Adrenal gland (tissue), 19 donors: ENCODE measurements at places on chromosomes 6 and 20. TPM values are rescaled to one million over a fixed set of nuclear protein-coding genes. Genes with fewer than 3 reads are reported as not detected.

Gene SLC2A4RG
- 44.0 TPM for total RNA-seq

- H3K27ac ChIP-seq = no peak overlapping the region
- no peaks in the 10 kb centered on the region for H3K4me1 ChIP-seq
- no peak overlapping the region for H3K4me3 ChIP-seq
- H3K27me3 ChIP-seq = peaks cover 57% of the 10 kb centered on the region
Measured at GRCh38 chr6:1608222-1609040, 1.3 kb upstream of the FOXC1 start.

GRCh38 chr6:13195803-13196202 lies 132.5 kb downstream of the TBC1D7 start:
- H3K4me1 ChIP-seq = no peaks in the 10 kb centered on the region
- no peaks in the 10 kb centered on the region for H3K27me3 ChIP-seq
- no peaks in the 10 kb centered on the region for H3K36me3 ChIP-seq
- H3K27ac ChIP-seq = no peak overlapping the region
- H3K4me3 ChIP-seq = no peak overlapping the region
- no peak for DNase-seq

- no peaks in the 10 kb centered on the region for H3K27me3 ChIP-seq
- peak overlapping the region; percentile 15 for H3K27ac ChIP-seq
- DNase-seq = no peak
- H3K36me3 ChIP-seq = no peaks in the 10 kb centered on the region
- H3K4me1 ChIP-seq = peaks cover 6% of the 10 kb centered on the region
Measured at GRCh38 chr6:34425132-34425497, 754 bp downstream of the RPS10 start.

DNA sequence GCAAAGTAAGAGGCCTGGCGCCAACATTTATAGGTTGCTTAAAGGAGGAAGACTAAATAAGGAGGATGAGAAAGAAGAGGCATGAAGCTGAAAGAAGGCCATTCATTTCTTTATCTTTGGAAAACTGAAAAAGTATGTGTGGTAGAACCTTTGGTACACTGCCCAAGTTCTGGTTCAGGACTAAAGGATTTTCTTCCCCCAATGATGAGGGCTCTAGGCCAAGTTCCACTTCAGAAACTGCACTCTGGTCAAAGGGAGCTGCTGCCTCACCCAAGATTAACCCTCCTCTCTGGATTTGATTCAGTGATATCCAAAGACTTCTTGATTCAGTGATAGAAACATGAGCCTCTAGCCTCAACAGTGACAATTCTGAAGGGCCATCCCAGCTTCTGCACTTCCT lies 5.0 kb upstream of the KPNA5 start:
- H3K27ac ChIP-seq = no peak overlapping the region
- no peaks in the 10 kb centered on the region for H3K36me3 ChIP-seq
- no peak overlapping the region for H3K4me3 ChIP-seq
- DNase-seq = no peak
- H3K4me1 ChIP-seq = no peaks in the 10 kb centered on the region

Gene BANF2
- not detected for total RNA-seq

Gene TULP1
- total RNA-seq = not detected

Gene PKHD1
- 0.09 TPM for total RNA-seq

DNA sequence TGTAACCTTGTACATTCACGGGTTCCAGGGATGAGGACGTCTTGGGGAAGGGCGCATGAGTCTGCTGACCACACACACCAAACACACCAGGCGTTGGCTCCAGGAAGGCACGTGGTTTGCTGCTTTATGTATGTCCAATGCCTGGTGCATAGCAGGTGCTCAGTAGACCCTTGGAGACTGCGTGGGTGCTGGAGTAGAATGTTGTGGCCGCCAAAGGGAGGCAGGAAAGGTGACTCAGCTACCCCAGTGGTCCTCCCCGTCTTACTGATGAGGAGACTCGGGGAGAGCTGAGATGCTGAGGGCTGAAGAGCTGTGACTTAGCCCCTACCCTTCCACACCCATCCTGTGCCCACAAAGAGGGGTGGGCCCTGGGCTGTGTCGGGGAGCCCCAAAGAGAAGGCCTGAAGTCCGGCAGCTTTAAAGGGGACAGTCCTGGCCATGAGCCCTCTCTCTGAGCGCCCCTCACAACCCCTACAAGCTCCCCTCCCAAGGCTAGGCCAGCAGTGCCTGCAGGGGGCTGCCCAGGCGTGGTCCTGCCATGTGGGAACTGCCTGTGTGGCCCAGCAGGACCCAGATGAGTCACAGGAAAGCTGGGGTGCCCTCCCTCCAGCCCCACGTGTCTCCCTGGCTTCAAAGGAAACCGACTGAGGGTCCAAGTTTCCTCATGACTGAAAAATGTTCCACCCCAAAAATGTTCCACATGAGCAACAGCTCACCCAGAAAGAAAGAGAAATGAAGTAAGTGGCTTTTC lies 28.0 kb upstream of the PTGIS start:
- no peaks in the 10 kb centered on the region for H3K36me3 ChIP-seq
- H3K27ac ChIP-seq = no peak overlapping the region
- H3K27me3 ChIP-seq = no peaks in the 10 kb centered on the region
- peaks cover 2% of the 10 kb centered on the region for H3K4me1 ChIP-seq
- H3K4me3 ChIP-seq = no peak overlapping the region

DNA sequence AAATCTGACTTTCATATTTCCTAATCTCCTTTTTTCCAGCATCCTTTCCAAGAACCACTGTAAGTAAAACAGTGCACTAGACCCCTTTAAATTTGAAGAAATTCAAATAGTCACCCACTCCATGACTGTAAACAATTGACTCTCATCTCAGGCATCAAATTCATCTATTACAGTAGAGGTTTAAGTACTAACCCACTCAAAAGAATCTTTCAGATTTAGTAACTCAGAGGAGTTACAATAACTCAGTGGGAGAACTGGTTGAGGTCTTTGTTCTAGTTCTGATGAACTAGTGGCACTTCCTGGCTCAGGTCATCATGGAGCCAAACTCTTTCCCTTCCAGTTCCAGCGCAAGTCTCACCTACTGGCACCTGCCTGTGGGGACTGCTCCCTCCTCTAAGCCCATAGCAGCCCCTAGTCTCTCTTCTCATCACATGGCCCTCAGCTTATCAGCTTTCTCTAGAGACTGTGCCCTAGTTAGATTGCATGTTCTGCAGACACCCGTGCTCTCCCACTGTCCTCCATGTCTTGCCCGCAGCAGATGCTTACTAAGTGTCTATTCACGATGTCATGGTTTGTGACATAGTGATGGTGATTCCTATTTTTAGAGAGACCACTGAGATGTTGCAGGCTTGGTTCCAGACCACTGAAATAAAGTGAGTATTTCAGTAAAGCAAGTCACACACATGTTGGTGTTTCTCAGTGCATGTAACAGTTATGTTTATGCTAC lies 196.2 kb downstream of the TBC1D7 start:
- no peaks in the 10 kb centered on the region for H3K27me3 ChIP-seq
- H3K27ac ChIP-seq = no peak overlapping the region
- no peaks in the 10 kb centered on the region for H3K4me1 ChIP-seq
- H3K4me3 ChIP-seq = no peak overlapping the region
- DNase-seq = no peak
- no peaks in the 10 kb centered on the region for H3K36me3 ChIP-seq

Gene SLC35D3
- not detected for total RNA-seq

DNA sequence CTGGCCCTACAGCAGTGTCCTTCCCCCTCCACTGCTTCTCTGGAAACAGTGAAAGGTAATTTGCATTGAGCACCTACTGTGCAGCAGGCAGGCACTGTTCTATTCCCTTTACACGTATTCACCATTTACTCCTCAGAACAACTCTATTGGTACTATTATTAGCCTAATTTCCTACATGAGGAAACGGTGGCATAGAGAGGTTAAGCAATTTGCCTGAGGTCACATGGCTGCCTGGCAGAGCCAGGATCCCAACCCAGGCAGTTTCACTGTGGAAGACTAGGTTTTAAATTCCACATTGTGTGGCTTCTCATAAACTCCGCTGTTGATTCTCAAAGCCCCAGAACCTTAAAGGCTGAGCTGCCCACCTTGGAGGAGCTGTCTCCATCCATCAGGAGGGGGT lies 72.7 kb downstream of the CLIC5 start:
- no peaks in the 10 kb centered on the region for H3K27me3 ChIP-seq
- no peak overlapping the region for H3K4me3 ChIP-seq
- DNase-seq = no peak

DNA sequence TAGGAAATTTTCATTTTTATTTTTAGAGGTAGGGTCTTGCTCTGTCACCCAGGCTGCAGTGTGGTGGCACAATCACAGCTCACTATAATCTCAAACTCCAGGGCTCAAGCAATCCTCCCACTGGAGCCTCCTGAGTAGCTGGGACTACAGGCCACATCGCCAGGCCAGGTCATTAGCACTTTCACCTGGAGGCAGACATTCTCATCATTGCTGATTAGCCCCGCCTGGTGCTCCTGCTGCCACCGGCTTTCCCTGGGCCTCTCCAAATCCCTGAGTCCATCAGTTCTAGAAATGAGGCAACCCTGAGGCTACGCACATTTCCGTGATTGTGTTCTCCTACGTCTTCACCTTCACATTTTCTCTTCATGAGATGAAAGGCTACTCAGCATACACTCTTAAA lies 607.7 kb upstream of the NRSN1 start:
- no peaks in the 10 kb centered on the region for H3K27me3 ChIP-seq
- no peak overlapping the region for H3K4me3 ChIP-seq
- no peak overlapping the region for H3K27ac ChIP-seq
- no peaks in the 10 kb centered on the region for H3K36me3 ChIP-seq
- H3K4me1 ChIP-seq = no peaks in the 10 kb centered on the region

DNA sequence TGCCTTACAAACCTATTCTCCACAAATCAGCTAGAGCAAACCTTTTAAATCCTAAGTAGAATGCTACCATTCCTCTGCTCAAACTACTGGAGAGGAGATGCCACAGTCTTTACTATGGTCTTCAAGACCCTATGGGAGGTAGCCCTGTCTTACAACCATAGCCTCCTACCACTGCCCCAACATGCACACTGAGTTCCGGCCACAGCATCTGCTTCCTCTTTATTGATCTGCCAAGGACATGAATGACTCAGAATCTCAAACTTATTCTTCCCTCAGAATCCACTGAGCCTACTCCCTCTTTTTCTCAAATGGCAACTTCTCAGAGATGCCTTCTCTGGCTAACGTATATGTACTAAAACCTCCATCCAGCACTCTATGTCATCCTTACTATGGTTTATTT lies 12.2 kb upstream of the ANKEF1 start:
- no peaks in the 10 kb centered on the region for H3K27me3 ChIP-seq
- no peak for DNase-seq
- no peak overlapping the region for H3K4me3 ChIP-seq
- no peaks in the 10 kb centered on the region for H3K36me3 ChIP-seq
- H3K4me1 ChIP-seq = no peaks in the 10 kb centered on the region
- no peak overlapping the region for H3K27ac ChIP-seq

DNA sequence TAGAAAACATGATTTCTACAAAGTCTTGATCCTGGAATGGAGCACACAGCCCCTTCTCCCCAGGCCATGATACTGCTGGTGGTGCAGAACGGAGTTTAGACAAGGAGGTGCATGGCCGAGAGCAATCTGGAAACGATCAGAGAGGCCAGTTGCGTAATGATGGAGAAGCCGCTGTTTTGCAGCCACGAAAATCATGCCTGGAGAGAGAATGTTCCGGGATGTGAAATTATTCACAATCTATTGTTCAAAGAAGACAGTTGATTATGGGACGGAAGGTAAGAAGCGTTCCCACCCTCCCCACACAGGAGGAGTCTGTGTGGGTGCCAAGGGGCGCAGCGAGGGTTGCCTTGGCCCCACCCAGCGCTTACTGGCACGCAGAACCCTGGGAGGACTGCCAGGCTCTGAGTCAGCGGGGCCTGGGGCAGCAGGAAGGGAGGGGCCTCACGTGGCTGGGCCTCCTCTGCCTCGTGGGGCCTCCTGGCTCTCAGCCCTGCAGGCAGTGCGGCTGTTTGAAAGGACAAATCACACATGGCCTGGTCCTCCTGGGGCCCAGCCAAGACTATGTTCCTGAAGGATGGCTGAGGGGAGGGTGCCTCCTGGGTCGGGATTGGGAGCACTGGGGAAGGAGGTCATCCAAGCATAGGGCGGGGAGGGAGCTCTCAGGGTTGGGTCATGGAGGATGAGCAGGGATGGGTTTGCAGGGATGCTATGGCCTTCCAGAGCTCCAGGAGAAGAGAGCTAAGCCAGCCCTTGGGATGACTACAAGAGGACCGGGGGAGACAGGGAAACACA lies 8.7 kb upstream of the AP5S1 start:
- no peaks in the 10 kb centered on the region for H3K27me3 ChIP-seq

GRCh38 chr6:108585921-108586536 lies 25.3 kb downstream of the FOXO3 start:
- H3K4me1 ChIP-seq = peaks cover 96% of the 10 kb centered on the region
- H3K4me3 ChIP-seq = no peak overlapping the region
- DNase-seq = no peak
- H3K27ac ChIP-seq = no peak overlapping the region
- H3K27me3 ChIP-seq = no peaks in the 10 kb centered on the region

DNA sequence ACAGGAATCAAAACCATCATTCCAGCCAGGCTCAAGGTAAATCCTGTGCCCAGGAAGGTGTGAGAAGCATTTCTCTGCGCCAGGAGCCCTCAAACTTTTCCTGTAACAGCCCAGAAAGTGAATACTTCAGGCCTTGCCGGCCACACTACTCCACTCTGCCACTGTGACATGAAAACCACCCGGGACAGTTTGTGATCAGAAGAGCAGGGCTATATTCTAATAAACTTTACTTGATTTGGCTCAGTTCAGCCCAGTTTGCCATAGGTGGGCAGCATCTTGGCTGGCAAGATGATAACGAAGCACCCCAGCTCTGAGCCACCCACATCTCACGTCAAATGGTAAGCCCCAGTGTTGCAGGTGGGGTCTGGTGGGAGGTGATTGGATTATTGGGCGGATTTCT lies 249.4 kb downstream of the DLL1 start:
- H3K4me1 ChIP-seq = no peaks in the 10 kb centered on the region
- no peak overlapping the region for H3K27ac ChIP-seq
- DNase-seq = no peak
- no peaks in the 10 kb centered on the region for H3K27me3 ChIP-seq

Gene GPLD1
- total RNA-seq = 0.43 TPM

Gene PRDM13
- total RNA-seq = not detected

DNA sequence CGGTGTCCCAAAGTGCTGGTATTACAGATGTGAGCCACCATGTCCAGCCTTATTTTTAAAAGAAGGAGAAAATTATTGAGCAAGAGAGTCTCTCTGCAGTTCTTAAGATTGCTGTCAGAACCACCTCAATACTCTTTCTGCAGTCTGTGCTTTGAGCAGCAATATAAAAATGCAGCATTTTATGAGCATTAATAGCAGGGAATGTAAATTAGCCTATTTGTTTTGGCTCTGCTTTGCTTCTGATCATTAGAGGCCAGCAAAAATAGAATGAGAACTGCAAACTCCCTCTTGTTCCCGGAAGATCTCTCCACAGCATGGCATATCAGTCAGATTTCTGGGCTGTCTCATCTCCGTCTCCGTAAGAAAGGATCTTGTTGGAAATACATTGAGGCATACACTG lies 35.8 kb downstream of the C6orf15 start:
- DNase-seq = no peak
- no peak overlapping the region for H3K4me3 ChIP-seq
- no peak overlapping the region for H3K27ac ChIP-seq
- peaks cover 14% of the 10 kb centered on the region for H3K4me1 ChIP-seq
- H3K27me3 ChIP-seq = no peaks in the 10 kb centered on the region

Gene PPP1R14C
- total RNA-seq = 0.27 TPM
